Thymus (tissue), 14 donors: ENCODE measurements at places on chromosomes 1 and 21.
A peak's percentile ranks its signal among the peaks of the same experiment; 100 is the strongest.

DNA sequence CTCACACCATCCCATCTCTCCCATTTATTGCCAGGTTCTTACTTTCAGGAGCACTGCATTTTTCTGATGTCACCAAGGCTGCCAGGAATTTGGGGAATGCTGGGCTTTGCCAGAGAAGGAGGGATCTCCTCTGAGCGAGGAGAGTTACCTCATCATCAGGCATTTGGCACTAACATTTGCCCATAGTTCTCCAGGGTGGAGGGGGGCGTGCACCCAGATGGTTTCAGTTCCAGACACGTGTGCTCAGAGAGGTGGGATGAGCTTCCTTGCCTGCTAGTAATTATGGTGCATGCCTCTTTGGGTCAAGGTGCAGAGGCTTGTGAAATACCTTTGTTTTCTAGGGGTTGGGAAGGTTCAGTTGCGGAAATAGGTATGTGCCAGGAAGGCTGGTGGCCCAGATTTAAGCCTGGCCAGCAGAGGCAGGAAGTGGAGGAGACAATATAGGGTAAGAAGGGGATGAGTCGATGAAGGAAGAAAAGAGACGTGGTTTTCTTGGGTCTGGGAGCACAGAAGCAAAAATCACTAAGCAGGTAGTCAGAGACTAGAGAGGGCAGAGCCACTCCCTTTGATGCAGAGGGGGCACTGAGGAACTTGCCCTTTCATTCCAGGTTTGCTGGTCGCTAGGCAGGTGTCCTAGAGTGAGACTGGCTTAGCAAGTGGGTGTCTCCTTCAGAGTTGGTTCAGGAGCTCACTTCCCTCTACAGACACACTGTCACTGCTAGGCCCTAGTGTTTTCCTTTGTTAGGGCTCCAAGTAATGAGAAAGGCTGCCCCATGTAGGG, 7.2 kb downstream of the TUFT1 start:
- H3K4me1 ChIP-seq, result peaks cover 2% of the 10 kb centered on the region
- H3K27me3 ChIP-seq, result no peaks in the 10 kb centered on the region
- no peak overlapping the region for H3K27ac ChIP-seq
- no peaks in the 10 kb centered on the region for H3K36me3 ChIP-seq
- DNase-seq, result no peak

- H3K27me3 ChIP-seq, result peaks cover 35% of the 10 kb centered on the region
- no peak for DNase-seq
- H3K4me3 ChIP-seq, result no peak overlapping the region
Measured at GRCh38 chr1:202662081-202662480, 48.2 kb downstream of the SYT2 start.

DNA sequence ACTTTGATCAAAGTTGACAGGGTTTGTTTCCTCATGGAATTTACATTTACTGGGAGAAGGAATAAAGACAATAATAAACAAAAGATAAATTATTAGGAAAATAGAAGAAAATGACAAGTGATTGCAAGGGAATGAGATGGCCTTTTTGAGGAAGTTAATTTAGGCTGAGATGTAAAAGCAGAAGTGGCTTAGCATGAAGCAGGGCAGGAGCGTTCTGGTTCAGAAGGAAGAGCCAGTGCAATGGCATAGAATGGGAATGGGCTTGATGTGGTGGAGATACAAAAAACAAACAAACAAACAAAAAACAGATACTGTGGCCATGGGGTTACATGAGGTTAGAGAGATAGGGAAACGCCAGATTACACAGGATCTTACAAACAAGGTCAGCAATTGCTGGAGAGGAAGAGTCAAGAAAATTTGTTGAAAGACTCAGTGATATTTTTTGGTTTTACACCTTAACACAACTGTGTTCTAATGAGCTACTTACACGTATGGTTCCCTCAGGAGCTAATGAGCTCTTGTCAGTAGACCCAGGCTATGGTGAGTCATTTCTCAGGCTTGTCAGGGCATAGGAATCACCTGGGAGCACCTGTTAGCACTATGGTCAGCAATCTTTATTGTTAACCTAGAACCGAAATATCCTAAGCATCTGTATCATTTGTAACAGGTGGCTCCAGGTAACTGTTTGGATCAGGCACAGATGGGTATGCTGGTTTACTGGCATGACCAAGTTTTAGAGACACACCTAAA, 8.7 kb upstream of the CADM3 start:
- no peak for DNase-seq
- no peaks in the 10 kb centered on the region for H3K27me3 ChIP-seq
- no peak overlapping the region for H3K27ac ChIP-seq
- no peaks in the 10 kb centered on the region for H3K36me3 ChIP-seq
- H3K4me3 ChIP-seq, result no peak overlapping the region
- H3K4me1 ChIP-seq, result no peaks in the 10 kb centered on the region

DNA sequence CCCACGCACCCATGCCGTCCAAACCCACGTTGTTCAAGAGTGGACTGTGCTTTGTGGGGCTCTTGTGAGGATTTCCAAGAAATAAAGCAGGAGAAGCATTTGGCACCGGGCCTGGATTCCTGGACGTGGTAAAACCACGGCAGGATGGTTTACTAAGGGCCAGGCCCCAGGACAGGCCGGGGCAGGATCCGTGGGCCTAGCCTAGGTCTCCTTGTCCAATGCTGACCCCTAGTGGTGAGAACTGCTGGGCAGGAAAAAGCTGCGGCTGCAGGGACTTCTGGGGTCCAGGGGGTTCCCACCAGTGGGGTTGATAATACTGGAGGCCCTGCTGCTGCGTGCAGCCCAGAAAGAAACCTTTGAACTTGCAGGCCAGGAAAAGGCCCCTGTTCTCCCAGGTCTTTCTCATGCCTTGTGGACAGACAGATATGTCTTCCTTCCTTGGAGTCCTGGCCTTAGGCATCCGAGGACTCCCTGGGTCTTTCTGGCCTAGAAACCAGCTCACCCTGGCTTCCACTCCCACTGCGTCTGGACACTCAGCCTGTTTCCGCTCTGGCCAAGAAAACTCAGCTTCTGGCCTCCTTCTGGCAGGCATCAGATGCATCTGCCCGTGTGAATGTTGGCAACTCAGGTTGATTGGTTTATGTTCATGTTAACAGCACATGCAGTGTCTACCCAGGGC, 106.9 kb upstream of the TMEM51 start:
- H3K27ac ChIP-seq, result no peak overlapping the region
- no peaks in the 10 kb centered on the region for H3K27me3 ChIP-seq
- no peaks in the 10 kb centered on the region for H3K36me3 ChIP-seq
- H3K4me1 ChIP-seq, result peaks cover 2% of the 10 kb centered on the region

DNA sequence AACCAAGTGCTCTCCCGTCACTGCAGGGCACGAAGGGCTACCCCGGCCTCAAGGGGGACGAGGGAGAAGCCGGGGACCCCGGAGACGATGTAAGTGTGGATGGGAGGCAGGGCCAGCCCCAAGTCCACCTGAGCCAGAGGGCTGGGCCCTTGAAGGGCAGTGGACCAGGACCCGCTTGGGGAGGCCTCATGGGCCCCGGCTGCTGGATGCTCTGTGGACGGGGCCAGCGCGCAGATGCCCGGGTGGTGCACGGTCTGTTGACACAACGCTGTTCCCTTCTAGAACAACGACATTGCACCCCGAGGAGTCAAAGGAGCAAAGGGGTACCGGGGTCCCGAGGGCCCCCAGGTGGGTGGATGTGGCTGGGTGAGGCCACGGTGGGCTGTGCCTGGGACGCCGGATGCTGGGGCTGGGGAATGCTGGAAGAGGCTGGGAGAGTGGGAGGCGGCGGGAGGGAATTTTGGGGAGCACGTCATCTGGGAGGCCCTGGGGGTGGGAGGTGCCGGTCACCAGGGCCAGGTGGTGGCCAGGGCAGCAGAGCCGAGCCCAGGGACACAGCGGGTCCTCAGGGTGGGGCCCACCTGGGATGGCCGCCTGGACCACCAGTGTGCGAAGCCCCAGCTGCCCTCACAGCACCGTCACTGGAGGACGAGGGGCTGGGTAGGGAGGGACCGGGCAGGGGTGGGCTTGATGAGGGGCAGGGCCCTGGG, 17.5 kb downstream of the COL6A1 start:
- no peaks in the 10 kb centered on the region for H3K4me1 ChIP-seq
- no peak overlapping the region for H3K27ac ChIP-seq
- H3K4me3 ChIP-seq, result no peak overlapping the region

DNA sequence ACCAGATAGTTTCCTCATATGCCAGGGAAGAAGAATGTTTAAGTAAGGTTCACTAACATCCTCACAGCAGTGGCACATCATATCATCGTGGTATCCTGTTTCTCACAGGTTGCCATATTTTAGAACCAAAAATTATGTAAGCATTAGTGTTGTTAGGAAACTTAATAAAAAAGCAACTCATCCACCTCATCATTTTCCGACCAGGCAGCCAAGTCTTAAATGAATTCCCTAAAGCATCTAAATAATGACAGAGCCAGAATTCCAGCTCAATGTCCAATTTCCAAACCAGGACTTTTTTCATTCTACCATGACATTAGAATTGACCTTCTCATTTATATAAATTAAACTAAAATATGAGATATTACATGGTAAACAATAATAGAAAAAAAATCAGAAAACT, 272.7 kb downstream of the NTNG1 start:
- H3K27me3 ChIP-seq, result no peaks in the 10 kb centered on the region
- H3K4me1 ChIP-seq, result no peaks in the 10 kb centered on the region
- no peak for DNase-seq
- H3K36me3 ChIP-seq, result no peaks in the 10 kb centered on the region
- H3K4me3 ChIP-seq, result no peak overlapping the region

GRCh38 chr1:112337028-112337531, 58.9 kb upstream of the CTTNBP2NL start:
- H3K4me3 ChIP-seq, result no peak overlapping the region
- DNase-seq, result no peak
- H3K27ac ChIP-seq, result no peak overlapping the region
- H3K36me3 ChIP-seq, result no peaks in the 10 kb centered on the region
- H3K27me3 ChIP-seq, result peaks cover 15% of the 10 kb centered on the region

- H3K4me1 ChIP-seq, result peaks cover 25% of the 10 kb centered on the region
- DNase-seq, result no peak
- no peaks in the 10 kb centered on the region for H3K36me3 ChIP-seq
Measured at GRCh38 chr1:207747627-207748492, 4.0 kb upstream of the CD46 start.

DNA sequence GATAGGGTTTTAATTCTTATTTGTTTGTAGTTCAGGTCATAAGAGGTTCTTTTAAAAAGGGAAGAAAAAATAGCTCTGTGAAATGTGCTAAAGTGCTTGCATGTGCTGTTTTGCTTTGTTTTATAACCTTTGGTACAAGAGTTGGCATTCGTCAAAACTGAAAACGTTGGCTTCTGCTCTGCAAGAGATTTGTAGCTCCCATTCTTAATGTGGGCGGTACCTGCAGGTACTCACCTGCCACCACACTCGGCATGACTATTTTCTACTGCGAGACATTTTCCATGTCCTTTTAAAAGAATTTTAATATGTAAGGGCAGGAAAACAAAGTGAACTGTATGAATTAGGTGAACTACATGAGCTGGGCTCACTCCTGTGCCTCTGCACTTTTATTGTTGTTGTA, 92.6 kb downstream of the ADARB1 start:
- no peak overlapping the region for H3K27ac ChIP-seq
- no peak overlapping the region for H3K4me3 ChIP-seq
- H3K27me3 ChIP-seq, result no peaks in the 10 kb centered on the region
- no peaks in the 10 kb centered on the region for H3K36me3 ChIP-seq
- DNase-seq, result no peak

- H3K36me3 ChIP-seq, result no peaks in the 10 kb centered on the region
- DNase-seq, result no peak
- H3K4me3 ChIP-seq, result no peak overlapping the region
- peaks cover 3% of the 10 kb centered on the region for H3K27me3 ChIP-seq
Measured at GRCh38 chr1:30830537-30830936, 73.0 kb upstream of the LAPTM5 start.

GRCh38 chr1:147083919-147084272, 88.4 kb downstream of the PRKAB2 start:
- no peak for DNase-seq
- H3K36me3 ChIP-seq, result no peaks in the 10 kb centered on the region
- no peaks in the 10 kb centered on the region for H3K4me1 ChIP-seq
- no peak overlapping the region for H3K27ac ChIP-seq
- peak overlapping the region; percentile 28 for H3K4me3 ChIP-seq
- H3K27me3 ChIP-seq, result peaks cover 80% of the 10 kb centered on the region

DNA sequence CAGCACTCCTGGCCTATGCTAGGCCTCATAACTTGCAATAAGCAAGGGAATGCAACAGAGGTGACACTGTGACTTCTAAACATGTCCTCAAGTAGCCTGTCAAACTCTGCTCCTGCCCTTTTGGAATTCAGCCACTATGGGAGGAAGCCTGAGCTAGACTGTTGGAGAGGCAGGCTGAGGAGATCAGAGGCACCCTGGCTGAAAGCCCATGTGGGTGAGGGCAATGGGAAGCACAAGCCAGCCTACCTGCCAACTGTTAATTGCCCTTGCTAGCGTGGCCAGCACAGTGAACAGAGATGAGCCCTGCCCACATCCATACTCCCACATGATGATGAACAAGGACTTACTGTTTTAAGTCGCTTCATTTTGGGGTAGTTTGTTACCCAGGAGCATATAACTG, 17.7 kb downstream of the GNB1 start:
- H3K4me1 ChIP-seq, result peaks cover 3% of the 10 kb centered on the region
- H3K27ac ChIP-seq, result no peak overlapping the region
- no peak for DNase-seq
- H3K27me3 ChIP-seq, result no peaks in the 10 kb centered on the region
- no peak overlapping the region for H3K4me3 ChIP-seq
- peaks cover 32% of the 10 kb centered on the region for H3K36me3 ChIP-seq

GRCh38 chr1:245748646-245749045, 593.9 kb downstream of the KIF26B start:
- H3K4me3 ChIP-seq, result no peak overlapping the region
- H3K27ac ChIP-seq, result no peak overlapping the region
- peaks cover 3% of the 10 kb centered on the region for H3K36me3 ChIP-seq

DNA sequence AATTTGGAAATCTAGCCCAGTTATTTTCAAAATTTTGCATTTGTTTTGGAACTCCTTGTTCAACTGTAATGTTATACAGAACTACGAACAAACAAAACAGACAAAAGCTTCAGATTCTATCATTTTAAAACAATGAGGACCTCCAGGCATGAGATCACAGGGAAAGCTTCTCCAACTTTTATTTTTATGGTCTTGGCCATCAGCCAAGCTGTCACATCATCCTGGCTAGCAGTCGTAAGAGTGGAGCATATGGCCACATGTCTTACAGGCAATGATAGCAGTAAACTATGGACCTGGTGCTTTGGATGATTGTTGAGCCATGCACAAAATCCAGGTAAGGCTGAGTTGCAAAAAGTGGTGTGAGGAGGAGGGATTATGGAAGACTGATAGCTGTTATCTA, 299.6 kb downstream of the LMX1A start:
- no peak overlapping the region for H3K4me3 ChIP-seq
- no peaks in the 10 kb centered on the region for H3K27me3 ChIP-seq
- H3K36me3 ChIP-seq, result no peaks in the 10 kb centered on the region
- no peak for DNase-seq
- no peak overlapping the region for H3K27ac ChIP-seq

DNA sequence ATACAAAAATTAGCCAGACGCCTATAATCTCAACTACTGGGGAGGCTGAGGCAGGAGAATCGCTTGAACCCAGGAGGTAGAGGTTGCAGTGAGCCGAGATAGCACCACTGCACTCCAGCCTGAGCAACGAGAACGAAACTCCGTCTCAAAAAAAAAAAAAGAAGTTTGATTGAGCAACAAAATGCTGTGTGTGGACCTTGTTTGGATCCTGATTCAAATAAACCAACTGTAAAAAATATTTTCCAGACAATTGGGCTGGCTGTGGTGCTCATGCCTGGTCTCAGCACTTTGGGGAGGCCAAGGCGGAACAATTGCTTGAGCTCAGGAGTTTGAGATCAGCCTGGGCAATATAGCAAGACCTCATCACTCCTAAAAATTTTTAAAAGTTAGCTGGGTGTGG, 16.8 kb downstream of the PTAFR start:
- H3K27me3 ChIP-seq, result no peaks in the 10 kb centered on the region
- H3K4me3 ChIP-seq, result no peak overlapping the region
- H3K27ac ChIP-seq, result no peak overlapping the region
- DNase-seq, result no peak
- no peaks in the 10 kb centered on the region for H3K4me1 ChIP-seq
- no peaks in the 10 kb centered on the region for H3K36me3 ChIP-seq
